ENCODE measurements at places on chromosomes 16 and 17. TPM values are rescaled to one million over a fixed set of nuclear protein-coding genes. Genes with fewer than 3 reads are reported as not detected.

DNA sequence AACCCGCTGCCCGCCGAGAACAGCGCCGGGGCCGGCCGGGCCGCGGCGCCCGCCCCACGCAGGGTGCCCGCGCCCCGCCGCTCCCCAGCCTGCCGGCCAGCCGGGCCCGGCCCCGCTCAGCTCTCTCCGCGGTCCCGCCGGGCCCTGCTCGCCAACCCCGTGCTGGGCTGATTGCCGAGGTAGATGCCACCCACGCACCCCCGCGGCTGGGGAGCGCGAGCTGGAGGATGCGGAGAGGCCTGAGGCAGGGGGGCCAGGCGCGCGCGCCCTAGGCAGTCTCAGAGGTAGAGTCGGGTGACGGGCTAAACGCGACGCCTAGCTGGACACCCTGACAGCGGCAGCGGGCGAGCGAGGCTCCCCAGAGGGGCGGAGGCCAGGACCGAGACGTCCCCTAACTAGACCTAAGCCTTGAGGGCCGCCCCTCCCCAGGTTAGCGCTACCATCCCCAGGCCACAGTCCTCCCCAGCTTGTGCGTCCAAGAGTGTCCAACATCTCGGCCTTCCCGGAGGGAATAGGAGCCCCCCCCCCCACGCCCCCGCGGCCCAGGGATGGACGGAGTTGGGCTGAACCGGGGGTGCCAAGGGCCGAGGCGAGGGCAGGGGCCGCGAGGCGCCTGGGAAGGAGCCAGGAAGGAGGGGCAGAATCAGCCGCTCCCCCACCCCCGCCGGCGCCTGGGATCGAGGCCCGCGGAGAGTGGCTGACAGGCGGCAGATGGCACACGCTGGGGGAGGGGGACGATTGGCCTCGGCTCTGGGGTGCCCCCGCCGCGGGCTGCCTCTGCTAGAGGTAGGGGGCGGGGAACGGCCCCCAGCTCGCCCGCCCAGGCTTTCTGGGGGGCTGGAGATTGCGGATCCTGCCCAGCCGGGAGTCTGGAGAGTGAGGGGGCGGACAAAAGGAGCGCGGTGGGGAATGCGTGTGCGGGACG lies 2.5 kb upstream of the ZNF423 start:
- DNase-seq: peak; percentile 55
- H3K4me1 ChIP-seq: peaks cover 43% of the 10 kb centered on the region
- peak overlapping the region; percentile 87 for H3K4me3 ChIP-seq
- H3K27ac ChIP-seq: peak overlapping the region; percentile 97
- H3K36me3 ChIP-seq: no peaks in the 10 kb centered on the region
- H3K27me3 ChIP-seq: peaks cover 5% of the 10 kb centered on the region

GRCh38 chr17:67575325-67575724 lies 142.4 kb upstream of the NOL11 start:
- H3K27me3 ChIP-seq: no peaks in the 10 kb centered on the region
- H3K4me3 ChIP-seq: no peak overlapping the region
- H3K36me3 ChIP-seq: peaks cover 7% of the 10 kb centered on the region
- DNase-seq: no peak
- H3K27ac ChIP-seq: no peak overlapping the region

DNA sequence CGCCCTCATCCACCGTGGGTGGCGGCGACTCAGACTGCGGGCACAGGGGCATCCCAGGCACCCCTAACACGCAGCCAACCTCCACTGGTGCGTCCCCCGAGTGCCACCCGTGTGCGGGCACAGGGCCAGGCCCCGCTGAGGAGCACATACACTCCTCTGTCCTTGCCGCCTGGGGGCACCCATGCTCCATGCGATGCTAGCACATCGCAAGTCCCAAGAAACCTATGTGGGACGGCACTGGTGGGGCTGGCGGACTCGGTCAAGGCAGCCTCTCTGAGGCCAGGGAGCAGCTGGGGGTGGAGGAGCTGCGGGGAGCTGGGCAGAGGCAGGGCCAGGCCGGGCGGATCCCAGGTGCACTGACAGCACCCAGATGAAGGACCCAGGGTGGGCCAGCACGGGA lies 4.0 kb downstream of the ZNF598 start:
- no peak overlapping the region for H3K4me3 ChIP-seq
- no peak for DNase-seq
- H3K4me1 ChIP-seq: peaks cover 74% of the 10 kb centered on the region
- no peak overlapping the region for H3K27ac ChIP-seq
- H3K36me3 ChIP-seq: peaks cover 28% of the 10 kb centered on the region

DNA sequence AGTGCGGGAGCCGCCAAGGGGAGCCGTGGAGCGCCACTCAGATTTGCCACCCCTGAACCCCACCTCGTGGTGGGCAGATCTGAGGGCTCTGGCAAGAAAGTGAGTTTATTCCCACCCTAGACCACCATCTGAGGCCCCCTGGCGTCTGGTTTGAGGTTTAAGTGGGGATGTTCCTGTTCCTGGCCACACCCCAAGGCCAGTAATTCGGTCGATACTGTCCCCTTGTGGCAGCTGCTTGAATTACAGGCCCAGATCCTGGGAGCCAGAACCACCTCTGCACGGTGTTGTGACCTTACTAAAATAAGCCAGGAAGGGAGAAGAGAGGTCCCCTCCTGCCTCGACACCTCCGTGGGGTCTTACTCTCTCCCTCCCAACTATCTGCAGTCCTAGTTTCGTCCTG lies 3.3 kb upstream of the LAT start:
- H3K27me3 ChIP-seq: no peaks in the 10 kb centered on the region
- peaks cover 97% of the 10 kb centered on the region for H3K36me3 ChIP-seq
- no peak for DNase-seq
- no peaks in the 10 kb centered on the region for H3K4me1 ChIP-seq
- no peak overlapping the region for H3K27ac ChIP-seq
- no peak overlapping the region for H3K4me3 ChIP-seq

GRCh38 chr17:4950075-4950745 lies 709 bp upstream of the ENO3 start:
- peak; percentile 78 for DNase-seq
- peaks cover 72% of the 10 kb centered on the region for H3K4me1 ChIP-seq
- no peaks in the 10 kb centered on the region for H3K27me3 ChIP-seq

GRCh38 chr16:77133706-77134105 lies 57.3 kb upstream of the MON1B start:
- DNase-seq: no peak
- no peak overlapping the region for H3K4me3 ChIP-seq
- no peaks in the 10 kb centered on the region for H3K36me3 ChIP-seq
- H3K27me3 ChIP-seq: no peaks in the 10 kb centered on the region
- no peaks in the 10 kb centered on the region for H3K4me1 ChIP-seq
- no peak overlapping the region for H3K27ac ChIP-seq

DNA sequence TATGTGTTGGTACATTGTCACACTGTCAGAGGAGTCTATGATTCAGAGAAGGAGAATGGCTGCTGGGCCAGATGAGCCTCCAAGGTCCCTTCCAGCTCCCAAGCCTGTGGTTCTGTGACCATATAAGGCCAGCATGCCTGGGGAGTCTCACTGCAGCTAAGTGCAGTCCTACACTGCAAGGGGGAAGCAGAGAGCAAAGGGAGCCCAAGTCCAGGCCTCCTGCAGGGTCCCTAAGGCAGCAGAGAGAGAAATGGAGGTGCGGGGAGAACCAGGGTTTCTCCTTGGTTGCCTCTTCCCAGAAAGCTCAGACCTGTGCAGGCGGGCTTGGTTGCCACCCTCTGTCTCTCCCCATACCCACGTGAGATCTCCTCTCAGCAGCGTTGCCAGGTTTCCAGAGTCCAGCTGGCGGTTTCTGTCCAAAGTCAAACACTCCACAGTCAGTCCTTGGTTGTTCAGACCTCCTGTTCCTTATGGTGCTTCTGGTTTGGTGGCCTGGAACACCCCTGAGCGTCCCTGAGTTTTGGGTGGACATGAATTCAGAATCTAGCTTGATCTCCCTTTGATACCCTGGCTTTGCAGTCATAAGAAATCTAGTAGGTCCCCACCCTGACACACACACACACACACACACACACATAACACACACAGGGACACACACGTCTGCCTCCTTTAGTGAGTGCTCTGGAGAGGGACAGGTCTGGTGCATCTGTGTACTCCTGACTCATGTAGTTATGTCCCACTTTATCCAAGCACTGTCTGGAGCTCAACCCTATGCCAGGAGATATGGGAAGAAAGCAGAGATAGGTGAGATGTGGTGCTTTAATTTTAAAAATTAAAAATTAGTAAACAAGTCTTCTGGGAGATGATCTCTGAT lies 78.8 kb downstream of the GNAO1 start:
- no peak for DNase-seq
- no peaks in the 10 kb centered on the region for H3K27me3 ChIP-seq
- peaks cover 26% of the 10 kb centered on the region for H3K4me1 ChIP-seq
- H3K4me3 ChIP-seq: no peak overlapping the region
- no peaks in the 10 kb centered on the region for H3K36me3 ChIP-seq

DNA sequence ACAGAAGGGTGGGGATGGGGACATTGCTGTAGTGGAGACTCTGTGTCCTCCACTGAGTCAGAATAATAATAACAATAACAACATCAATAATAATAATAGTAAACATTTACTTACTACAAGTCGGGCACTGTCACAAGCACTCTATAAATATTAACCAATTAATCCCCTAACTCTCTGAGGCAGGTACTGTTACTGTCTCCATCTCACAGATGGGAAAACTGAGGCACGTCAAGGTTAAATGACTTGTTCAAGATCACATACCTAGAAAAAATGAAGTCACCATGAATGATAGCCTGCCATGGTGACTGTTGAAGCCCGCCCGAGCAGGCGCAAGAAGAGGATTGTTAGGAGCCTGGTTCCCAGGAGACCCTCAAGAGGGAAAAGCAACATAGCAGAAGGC lies 10.2 kb downstream of the PRR29 start:
- no peaks in the 10 kb centered on the region for H3K36me3 ChIP-seq
- no peak overlapping the region for H3K4me3 ChIP-seq
- no peak for DNase-seq
- H3K27me3 ChIP-seq: no peaks in the 10 kb centered on the region
- peak overlapping the region; percentile 89 for H3K27ac ChIP-seq

- no peak overlapping the region for H3K4me3 ChIP-seq
- H3K27me3 ChIP-seq: peaks cover 62% of the 10 kb centered on the region
- peaks cover 6% of the 10 kb centered on the region for H3K4me1 ChIP-seq
- H3K27ac ChIP-seq: no peak overlapping the region
- no peak for DNase-seq
Observed at GRCh38 chr17:72049914-72050313, 70.9 kb upstream of the SOX9 start.

GRCh38 chr17:79606487-79607281 lies 4.2 kb downstream of the RBFOX3 start:
- H3K36me3 ChIP-seq: no peaks in the 10 kb centered on the region
- DNase-seq: no peak
- peaks cover 100% of the 10 kb centered on the region for H3K27me3 ChIP-seq
- peaks cover 7% of the 10 kb centered on the region for H3K4me1 ChIP-seq
- no peak overlapping the region for H3K27ac ChIP-seq

DNA sequence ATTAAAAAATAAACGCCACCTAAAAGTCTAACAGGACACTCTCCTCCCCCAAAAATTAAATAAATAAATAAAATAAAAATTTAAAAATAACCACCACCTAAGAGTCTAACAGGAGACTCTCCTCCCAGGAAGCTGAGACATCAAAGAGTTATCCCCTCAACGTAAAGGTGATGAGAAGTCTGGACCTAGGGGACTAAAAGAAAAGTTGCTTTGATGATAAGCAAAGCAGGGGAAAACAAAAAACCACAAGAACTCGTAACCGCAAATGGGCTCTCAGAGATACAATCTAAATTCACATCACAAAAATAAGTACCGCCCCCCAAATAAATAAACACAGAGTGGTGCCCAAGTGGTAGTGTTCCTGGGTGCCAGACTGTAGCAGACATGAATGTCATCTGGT lies 412.2 kb downstream of the ZFHX3 start:
- no peak for DNase-seq
- H3K27ac ChIP-seq: no peak overlapping the region
- no peaks in the 10 kb centered on the region for H3K4me1 ChIP-seq
- no peak overlapping the region for H3K4me3 ChIP-seq
- no peaks in the 10 kb centered on the region for H3K27me3 ChIP-seq

GRCh38 chr17:57752031-57752905 lies 7.2 kb upstream of the CCDC182 start:
- peaks cover 4% of the 10 kb centered on the region for H3K4me1 ChIP-seq
- no peak overlapping the region for H3K27ac ChIP-seq
- H3K4me3 ChIP-seq: no peak overlapping the region
- DNase-seq: no peak
- peaks cover 14% of the 10 kb centered on the region for H3K27me3 ChIP-seq
- no peaks in the 10 kb centered on the region for H3K36me3 ChIP-seq

GRCh38 chr17:76092526-76093413 lies 10.8 kb downstream of the EXOC7 start:
- no peak overlapping the region for H3K27ac ChIP-seq
- H3K27me3 ChIP-seq: no peaks in the 10 kb centered on the region
- H3K4me3 ChIP-seq: no peak overlapping the region
- DNase-seq: no peak
- H3K36me3 ChIP-seq: peaks cover 98% of the 10 kb centered on the region
- H3K4me1 ChIP-seq: peaks cover 9% of the 10 kb centered on the region

DNA sequence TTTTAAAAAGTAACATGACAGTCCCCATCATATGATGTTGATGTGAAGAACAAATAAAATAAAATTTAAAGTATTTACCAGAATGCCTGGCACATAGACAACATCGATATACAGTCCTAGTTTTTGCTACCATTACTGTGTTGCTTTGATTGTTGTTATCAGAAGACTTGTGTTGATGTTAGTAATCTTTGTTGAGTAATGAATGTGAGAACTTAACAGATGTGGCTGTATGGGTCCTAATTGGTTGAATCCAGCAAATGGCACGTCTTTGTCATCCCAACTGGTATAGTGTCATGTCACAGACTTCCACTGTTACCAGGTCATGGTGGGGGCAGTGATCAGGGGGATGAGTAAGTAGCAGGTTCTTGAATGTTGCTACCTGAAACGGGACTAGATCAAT lies 1151.4 kb upstream of the CDH8 start:
- no peaks in the 10 kb centered on the region for H3K27me3 ChIP-seq
- H3K36me3 ChIP-seq: no peaks in the 10 kb centered on the region
- no peak overlapping the region for H3K27ac ChIP-seq
- H3K4me1 ChIP-seq: no peaks in the 10 kb centered on the region
- no peak for DNase-seq
- no peak overlapping the region for H3K4me3 ChIP-seq

GRCh38 chr16:71185347-71185746 lies 45.2 kb downstream of the HYDIN start:
- no peaks in the 10 kb centered on the region for H3K36me3 ChIP-seq
- H3K27ac ChIP-seq: no peak overlapping the region
- no peak overlapping the region for H3K4me3 ChIP-seq
- H3K27me3 ChIP-seq: peaks cover 10% of the 10 kb centered on the region
- no peak for DNase-seq

DNA sequence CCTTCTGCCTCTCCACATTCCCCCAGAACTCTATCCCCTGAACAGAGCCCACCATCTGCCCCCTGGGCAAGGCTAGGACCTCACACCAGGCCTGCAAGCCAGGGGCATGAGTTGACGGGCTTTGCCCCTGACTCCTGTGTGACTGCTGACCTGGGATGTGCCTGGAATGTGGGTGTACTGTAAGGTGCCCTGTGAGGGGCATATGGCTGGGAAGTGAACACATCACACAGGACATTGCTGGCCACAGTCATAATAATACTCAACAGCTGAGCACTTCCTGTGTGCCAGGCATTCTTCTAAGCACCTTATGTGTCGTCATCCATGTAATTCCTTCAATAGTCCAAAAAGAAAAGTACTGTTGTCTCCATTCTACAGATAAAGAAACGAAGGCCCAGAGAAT lies 13.3 kb downstream of the CES4A start:
- no peaks in the 10 kb centered on the region for H3K36me3 ChIP-seq
- H3K4me1 ChIP-seq: peaks cover 30% of the 10 kb centered on the region
- H3K4me3 ChIP-seq: no peak overlapping the region
- peaks cover 41% of the 10 kb centered on the region for H3K27me3 ChIP-seq
- no peak overlapping the region for H3K27ac ChIP-seq

CCL4 gene
- 0.91 TPM for total RNA-seq

CDC6 gene
- 0.55 TPM for total RNA-seq

PGAP6 gene
- total RNA-seq: 30.4 TPM

TBC1D3K gene
- not detected for total RNA-seq

NLGN2 gene
- total RNA-seq: 9.3 TPM

SHISA9 gene
- 0.30 TPM for total RNA-seq

MRPL27 gene
- total RNA-seq: 85.0 TPM

KIF19 gene
- total RNA-seq: 0.08 TPM

All from left ventricle myocardium inferior (tissue), 1 donor.